ENCODE measurements at places on chromosomes 4 and X.
A peak's percentile ranks its signal among the peaks of the same experiment; 100 is the strongest.

GRCh38 chr4:81421346-81422218 is 50.1 kb downstream of the RASGEF1B start:
- DNase-seq, result no peak

DNA sequence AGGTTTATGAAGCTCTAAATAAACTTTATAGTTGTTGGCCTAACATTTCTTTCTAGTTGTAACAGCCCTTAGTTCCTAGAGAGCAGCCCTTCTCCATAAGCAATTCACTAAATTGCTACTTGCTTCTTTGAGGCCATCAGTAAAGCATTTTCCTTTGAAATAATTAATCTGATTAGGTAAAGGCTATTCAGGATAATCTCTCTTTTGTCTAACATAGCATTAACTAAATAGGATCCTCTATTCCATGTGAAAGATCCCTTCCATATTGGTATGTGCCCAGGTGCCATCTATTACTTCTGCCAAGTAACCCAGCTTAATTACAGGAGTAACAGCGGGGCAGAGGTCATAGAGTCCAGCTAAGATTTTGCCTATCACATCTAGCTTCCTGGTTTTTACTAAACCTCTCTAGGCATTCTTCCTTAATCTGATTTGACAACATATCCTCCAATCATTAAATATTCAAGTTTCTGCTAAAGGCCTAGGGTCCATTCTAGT is 1408.0 kb downstream of the PCDH18 start:
- DNase-seq, result no peak

- no peak for DNase-seq
Measured at GRCh38 chrX:132169554-132169953, 41.7 kb upstream of the FRMD7 start.

DNA sequence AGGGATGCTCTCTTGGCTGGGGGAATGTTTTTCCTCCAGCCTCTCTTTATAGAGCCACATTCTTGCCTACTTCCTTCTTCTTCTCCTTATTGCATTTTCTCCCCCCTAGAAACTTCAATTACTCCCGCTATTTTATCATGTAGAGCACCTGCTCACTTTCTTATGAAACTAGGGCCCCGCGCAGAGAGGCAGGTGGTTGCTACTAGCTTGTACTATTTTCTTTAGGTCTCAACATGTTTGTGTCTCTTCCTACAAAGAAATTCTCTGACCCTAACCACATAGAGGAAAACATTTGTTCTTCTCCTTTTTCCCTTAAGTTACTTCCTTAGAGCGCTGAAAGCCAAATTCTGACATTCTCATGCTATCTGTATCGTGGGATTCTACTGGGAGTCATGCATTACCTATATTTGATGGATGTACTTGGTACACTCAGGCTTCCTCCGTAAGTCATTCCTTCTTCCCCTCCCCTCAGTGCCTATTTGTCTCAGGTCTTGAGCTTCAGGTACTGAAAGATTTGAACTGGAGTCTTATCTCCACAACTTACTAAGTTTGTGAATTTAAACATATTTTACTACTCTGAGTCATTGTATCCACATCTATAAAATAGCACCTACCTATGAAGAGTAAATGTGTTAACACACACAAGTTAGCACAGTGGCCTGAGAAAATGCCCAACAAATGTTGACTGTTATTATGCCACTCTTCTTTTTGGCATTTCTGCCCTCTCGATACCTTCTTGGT is 159.1 kb upstream of the LEF1 start:
- no peak for DNase-seq

DNA sequence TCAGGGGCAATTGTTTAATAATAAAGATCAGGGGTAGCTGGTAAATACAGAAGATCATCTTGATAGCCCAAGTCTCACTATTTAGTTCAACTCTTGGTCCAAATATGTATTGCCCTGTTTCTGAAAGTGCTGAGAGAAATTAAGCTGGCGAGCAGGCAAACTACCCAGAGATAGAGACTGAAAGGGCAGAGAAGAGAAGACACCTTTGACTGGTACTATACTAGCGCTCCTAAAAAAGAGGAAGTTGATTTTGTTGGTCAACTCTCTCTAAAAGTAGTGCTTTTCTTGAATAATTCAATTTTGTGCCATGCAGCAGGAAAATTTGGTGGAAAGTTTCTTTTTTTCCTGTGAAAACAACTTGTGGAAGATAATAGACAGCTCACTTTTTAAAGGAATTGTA is 64.0 kb downstream of the IGSF1 start:
- DNase-seq, result no peak

DNA sequence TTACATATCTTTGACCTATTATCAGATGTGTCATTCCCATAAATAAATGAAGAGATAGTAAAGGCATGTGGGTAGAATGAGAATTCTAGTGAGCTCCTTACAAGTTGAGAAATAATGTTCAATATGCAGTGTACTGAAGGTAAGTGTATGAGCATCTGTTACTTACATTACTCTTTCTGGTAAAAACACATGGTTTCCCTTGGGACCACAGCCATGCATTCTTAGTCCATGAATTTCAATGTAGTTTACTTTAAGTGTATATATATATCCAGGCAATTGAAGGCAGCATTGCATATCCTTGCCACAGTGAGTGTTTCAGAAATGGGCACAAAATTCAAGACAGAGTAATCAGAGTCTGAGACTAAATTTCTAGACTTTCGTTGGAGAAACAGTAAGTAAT is 277.2 kb downstream of the CXXC4 start:
- no peak for DNase-seq

DNA sequence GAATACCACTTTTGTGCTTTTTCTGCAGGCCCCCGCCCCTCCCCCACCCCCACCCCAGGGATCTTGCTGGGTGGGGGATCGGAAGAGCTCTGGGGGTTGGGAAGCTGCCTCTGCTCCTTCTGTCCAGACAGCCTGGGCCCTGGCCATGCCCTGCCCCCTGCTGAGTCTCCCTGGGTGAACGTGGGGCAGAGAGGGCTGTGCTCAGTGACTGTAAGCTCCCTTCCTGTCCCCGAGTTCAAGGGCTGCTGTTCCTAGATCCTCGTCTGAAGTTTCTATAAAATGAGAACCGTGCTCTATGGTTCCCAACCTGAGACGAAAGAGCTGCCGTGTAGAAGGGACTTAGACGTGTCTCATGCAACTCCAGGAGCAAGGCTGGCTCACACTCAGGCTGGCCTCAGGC is 105.0 kb downstream of the SORCS2 start:
- no peak for DNase-seq

DNA sequence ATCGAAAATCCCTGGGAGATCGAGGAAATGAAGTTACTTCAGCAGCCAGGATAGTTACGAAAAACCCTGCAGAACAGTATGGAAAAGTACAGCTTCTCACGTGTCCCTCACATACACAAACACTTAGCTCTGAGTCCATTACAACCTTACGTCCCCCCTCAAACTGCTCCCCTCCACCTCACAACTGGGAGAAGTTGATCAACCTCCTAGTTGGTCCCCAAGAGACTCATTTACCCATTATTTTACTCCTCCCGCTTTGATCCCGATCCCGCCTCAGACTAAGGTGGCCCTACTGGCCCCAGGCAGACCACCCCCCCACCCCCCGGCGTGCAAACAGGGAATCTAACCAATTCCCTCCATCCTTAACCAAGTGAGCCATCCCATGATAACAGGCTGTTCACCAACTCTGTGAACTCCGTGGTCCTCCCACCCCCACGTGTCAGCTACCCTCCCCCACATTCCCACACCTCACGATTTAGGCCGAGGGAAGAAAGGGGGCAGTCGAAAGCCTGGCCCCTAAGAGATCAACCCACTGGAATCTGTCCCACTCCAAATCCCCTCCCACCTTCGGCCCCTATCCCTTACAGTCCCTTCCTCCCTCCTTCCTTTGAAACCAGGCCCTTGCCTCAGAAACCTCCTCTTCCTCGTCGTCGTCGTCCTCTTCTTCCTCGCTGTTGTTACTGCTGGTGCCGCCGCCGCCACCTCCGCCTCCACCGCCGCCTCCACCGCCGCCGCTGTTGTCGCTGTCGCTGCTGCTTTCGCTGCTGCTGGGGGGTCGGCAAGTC is 755 bp downstream of the ANKRD17 start:
- no peak for DNase-seq

GRCh38 chr4:87055311-87055710 is 120.5 kb downstream of the AFF1 start:
- no peak for DNase-seq

DNA sequence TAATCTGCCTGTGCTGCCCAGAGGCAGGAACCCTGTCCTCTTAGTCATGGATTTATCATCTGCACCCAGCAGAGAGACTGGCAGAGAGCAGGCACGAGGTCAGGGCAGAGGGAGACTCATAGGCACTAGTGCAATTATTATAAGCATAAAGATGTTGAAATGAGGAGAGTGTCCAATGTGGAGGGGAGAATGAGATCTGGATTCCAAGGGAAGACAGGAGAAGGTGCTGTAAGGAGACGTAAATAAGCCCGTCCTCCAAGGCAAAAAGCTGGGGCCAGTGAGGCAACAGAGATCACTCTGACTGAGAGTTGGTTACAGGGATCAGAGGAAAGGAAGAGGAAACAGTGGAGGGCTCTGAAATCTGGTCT is 406.2 kb downstream of the MAPK10 start:
- no peak for DNase-seq

DNA sequence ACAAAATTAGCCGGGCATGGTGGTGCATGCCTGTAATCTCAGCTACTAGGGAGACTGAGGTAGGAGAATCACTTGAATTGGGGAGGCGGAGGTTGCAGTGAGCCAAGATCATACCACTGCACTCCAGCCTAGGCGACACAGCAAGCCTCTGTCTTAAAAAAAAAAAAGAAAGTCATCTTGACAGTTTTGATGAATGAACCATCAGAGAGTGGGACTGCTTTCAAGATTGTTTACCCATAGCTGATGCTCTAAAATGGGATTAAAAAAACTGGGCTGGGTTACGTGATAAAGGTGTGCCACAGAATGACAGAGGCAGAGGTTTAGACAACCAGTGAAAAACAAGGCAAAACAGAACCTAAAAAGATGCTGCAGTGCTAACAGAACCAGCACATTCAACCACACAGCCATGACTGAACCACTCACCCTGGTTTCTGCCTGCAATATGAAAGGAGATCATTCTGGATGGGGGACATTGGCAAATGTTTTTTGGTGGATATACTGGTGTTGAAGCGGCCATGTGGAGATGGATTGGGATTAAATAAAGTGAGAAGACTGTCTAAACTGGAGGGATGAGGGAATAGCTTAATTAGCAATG is 22.2 kb downstream of the GPAT3 start:
- no peak for DNase-seq

DNA sequence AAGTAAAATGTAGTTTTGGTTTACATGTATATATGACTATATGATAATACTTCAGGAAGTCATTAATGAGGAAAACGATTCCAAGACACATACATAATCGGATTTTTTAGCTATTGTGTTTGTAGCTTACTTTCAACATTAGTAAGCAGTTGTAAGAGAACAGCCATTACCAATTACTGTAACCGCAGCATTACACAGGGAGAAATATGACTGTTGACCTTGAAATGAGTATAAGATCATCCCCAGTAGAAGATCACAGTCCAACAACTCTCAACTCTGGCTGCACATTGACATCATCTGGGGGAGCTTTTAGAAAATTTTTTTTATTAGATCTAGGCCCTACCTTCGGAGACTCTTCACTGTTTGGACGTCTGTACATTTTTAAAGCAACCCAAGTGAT is 762.0 kb upstream of the MAGEB2 start:
- DNase-seq, result no peak

- no peak for DNase-seq
Measured at GRCh38 chr4:173682609-173683008, 152.6 kb upstream of the HAND2 start.

DNA sequence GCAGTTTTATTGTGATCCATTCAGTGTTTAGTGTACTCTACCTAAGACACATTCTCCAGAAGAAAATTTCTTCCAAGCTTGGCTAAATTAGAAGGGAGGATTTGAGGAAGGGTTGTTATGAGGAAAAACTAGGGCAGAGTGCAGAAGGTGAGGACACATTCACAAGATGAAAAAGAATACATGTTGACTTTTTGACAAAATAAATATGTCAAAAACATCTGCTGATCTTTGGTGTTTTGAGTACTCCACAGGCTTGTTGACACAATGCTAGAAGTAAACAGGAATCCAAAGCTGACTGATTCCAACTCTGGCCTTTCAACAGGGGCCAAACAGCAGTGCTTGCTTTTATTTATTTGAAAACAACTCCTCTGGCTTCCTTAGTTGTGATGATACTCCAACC is 125.8 kb upstream of the SLC7A11 start:
- DNase-seq, result no peak

DNA sequence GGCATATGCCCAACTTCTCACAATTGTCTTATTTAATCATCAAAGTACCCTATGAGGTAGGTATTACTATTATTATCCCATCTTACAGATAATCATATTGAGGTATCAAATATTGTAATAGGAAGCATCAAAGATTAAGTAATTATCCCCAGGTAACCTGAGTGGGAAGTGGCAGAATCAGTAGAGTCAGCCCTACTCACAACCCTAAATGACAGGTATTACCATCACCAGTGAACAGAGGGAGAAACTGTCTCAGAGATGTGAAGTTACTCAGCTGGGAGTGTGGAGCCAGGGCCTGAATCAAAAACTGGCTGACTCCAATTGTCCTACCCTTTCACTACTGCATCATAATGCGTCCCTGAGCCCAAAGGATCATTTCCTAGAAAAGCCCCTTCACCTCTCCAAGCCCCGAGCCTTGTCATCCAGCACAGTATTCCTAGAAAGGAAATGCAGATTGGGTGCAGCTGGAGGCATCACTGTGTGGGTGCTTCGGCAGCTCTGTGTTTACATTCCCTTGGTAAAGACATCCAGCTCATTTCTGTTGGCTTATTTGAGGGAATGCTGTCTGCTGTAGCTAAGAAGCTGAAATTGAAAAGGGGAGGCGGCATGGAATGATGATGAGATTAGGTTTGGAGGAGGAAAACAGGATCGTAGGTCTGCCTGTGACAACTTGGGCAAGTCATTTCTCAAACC is 72.8 kb downstream of the DHX15 start:
- no peak for DNase-seq

DNA sequence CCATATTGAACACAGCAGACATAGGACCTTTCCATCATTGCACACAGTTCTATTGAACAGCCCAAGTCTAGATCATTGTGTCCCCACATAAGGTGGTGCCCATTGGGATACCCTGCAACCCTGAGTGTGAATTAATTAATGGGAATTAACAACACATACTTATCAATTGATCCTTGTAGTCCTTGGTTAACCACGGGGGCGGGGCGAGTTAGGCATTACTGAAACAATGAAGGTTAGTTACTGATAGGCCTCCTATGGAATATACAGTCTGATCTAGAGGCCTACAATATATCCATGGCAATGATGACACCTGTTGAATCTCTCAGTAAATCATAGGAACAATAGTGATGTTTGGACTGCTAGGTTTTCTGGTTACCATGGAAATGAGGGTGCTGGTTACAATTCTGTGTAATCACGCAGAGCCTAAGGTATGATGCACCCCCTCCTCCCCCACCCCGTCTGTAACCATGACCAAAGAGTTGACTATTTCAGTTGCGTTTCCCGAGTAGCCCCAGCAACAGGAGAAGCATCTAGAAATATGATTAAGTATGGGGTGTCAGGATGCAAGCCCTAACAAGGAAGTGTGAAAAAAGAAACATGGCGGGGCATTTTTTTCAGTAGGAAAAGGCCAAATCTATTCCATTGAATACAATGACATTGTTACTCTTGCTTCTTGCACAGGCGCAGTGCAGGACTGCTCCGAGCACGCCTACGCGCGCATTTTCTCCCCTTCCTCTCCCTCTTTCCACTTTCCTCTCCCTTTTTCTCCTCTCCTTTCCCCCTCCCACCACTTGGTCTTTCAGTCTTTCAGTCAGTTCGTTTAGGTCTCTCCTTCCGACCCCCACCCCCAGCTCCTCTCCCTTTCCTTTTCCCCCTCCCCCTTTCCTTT is 677 bp upstream of the NONO start:
- DNase-seq, result peak; percentile 39

GRCh38 chrX:11611965-11612364 is 53.8 kb downstream of the ARHGAP6 start:
- no peak for DNase-seq

GRCh38 chr4:33184657-33185290 is 2464.6 kb downstream of the PCDH7 start:
- DNase-seq, result no peak

Data from stimulated activated CD4-positive, alpha-beta T cell treated with anti-CD3 and anti-CD28 coated beads, Interleukin-4, amount 100 ng/mL, for 1 hour (primary cell).